Bronchial epithelial cell (primary cell): ENCODE measurements at places on chromosomes 4 and X. TPM values are rescaled to one million over a fixed set of nuclear protein-coding genes. Genes with fewer than 3 reads are reported as not detected.

The POLR2B gene
- 97.2 and 112 TPM in 2 replicates for total RNA-seq

The CORIN gene
- 0.26 and 0.38 TPM in 2 replicates for total RNA-seq

The BTK gene
- total RNA-seq: under 0.01 TPM in 1 of 2 replicates, not detected in the other

The SPANXC gene
- not detected in 2 replicates for total RNA-seq

The PIN4 gene
- 10.3 and 13.1 TPM in 2 replicates for total RNA-seq

The CLIC2 gene
- total RNA-seq: under 0.01 and 0.13 TPM in 2 replicates

The TRPC5OS gene
- total RNA-seq: not detected in 2 replicates

The SHROOM2 gene
- total RNA-seq: 1.8 and 2.4 TPM in 2 replicates

The ARR3 gene
- total RNA-seq: not detected in 2 replicates

The HS3ST1 gene
- total RNA-seq: 1.8 and 2.4 TPM in 2 replicates

The ASMT gene
- total RNA-seq: under 0.01 and 0.13 TPM in 2 replicates

The GPR34 gene
- not detected in 2 replicates for total RNA-seq

The NXF3 gene
- not detected in 2 replicates for total RNA-seq

The EDA gene
- total RNA-seq: 0.26 and 0.77 TPM in 2 replicates

The GALNTL6 gene
- under 0.01 TPM in 1 of 2 replicates, not detected in the other for total RNA-seq

The MSANTD1 gene
- 0.26 and 0.64 TPM in 2 replicates for total RNA-seq

The ITIH6 gene
- total RNA-seq: not detected in 2 replicates
